ENCODE measurements at places on chromosomes 11 and 22.

GRCh38 chr11:84390441-84391078 lies 1104.4 kb upstream of the CCDC90B start:
- no peak for DNase-seq

DNA sequence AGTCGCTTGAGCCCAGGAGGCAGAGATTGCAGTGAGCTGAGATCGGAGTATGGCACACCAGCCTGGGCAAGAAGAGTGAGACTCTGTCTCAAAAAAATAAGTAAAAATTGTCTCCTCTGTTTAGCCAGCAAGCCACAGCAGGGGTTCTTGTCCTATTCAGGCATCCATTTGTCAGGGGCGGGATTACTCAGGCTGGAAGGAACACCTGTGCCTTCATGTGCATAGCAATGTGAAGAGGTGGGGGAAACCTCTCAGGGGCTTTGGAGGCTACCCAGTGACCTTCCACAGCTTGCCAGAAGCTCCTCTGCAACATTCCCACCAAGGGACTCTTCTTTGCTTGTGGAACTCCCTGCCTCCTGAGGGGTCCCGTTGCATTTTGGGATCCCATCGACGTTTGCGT lies 63.3 kb downstream of the FBLN1 start:
- no peak for DNase-seq

DNA sequence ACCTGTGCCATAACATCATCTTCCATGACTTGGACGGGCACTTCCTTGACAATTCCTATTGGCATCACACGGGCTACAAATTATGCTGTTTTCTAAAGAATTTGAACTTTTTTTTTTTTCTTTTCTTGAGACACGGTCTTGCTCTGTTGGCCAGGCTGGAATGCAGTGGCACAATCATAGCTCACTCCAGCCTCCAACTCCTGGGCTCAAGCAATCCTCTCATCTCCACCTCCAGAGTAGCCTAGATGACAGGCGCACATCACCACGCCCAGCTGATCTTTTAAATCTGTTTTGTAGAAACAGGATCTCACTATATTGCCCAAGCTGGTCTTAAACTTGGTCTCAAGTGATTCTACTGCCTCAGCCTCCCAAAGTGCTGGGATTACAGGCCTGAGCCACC lies 3.3 kb upstream of the CRYBB3 start:
- DNase-seq, result no peak

GRCh38 chr11:64674774-64675173 lies 48.2 kb downstream of the NRXN2 start:
- DNase-seq, result no peak

DNA sequence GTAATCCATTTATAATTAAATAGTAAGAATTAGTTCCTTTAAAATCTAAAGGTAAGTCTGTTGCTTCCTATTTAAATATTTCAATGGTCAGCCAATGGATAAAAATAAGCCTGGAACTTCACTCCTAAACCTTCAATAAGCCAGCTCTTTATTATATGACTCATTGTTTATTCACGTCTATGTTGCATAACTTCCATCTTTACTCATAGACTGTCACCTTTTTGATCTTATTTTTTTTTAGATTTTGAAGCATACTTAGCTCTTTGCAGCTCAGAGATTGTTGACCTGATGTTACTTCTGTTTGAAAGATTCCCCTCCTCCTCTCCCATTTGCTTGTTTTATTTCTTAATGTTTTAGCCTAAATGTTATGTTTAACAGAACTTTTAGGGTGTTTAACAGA lies 1571.2 kb upstream of the RAG2 start:
- no peak for DNase-seq

DNA sequence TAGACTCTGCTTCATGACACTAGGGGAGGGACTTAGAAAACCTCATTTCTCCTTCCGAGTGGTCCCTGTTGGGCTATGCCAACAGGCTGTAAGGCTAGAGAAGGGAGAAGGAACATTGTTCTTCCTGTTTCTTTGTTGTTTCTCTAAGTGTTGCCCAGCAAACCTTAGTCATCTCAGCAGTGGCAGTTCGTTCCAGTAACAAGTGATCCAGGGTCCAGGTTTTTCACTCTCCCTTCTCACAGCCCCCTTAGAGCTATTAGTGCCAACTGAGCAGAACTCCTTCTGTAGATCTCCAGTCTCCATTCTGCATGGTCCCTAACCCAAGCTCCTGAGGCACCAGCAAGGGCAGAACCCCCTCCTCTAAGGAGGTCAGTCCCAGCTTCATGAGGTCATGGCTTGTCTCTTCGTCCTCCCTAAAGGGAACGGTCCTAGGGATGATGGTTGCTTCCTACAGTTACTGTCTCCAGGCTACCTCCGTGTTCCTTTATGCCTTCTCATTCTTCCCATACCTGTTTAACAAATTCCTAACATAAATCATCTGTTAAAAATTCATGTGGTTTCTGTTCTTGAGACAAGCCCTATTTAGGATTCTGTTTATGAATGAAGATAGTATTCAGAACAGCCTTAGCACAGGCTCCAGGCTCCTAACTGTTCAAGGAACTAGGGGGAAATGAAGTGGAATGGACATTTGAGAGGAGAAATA lies 168.6 kb upstream of the UBASH3B start:
- no peak for DNase-seq

DNA sequence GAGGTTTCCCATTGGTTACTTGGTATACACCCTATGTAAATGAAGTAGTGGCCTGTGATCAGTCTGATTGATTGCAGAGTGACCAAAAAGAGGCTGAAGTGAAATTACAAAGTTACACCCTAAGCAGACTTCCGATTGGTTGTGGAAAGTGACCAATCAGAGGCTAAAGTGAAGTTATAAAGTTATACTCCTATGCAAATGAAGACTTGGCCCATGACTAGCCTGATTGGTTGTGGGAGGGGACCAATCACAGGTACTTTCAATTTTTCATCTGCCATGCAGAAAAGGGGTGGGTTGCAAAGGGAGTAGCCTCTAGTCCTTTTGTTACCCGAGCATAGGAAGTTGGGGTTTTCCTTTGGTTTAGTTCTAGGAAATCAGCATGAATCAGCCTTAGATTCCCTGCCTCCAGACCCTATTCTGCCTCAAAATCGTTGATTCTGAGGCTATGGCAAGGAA lies 18.1 kb upstream of the CSTF3 start:
- no peak for DNase-seq

- DNase-seq, result no peak
These were observed 17.4 kb upstream of the IGSF22 start for GRCh38 chr11:18743365-18743764.

GRCh38 chr22:23670378-23671295 lies 20.2 kb upstream of the RGL4 start:
- DNase-seq, result no peak

- DNase-seq, result no peak
These were observed 23.6 kb downstream of the FLI1 start for GRCh38 chr11:128717516-128717915.

- no peak for DNase-seq
These were observed 70.5 kb downstream of the LINC01488 start for GRCh38 chr11:69551963-69552362.

DNA sequence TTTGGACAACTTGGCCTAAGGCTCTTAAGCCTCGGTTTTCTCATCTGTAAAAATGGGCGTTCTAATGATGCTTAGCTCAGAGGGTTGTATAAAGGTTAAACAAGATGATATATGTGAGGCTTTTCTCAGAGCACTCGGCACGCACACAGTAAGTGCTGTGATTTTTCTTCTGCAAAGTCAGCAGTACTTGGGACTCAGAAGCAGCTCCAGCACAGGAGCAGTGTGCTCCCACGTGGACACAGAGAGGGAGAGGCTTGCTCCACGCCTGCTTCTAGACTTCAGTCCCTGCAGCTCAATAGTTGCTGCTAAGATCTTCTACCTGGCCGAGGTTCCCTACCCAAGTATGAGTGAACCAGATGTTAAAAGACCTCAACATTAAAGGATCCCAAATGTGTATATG lies 39.9 kb upstream of the PHF21A start:
- no peak for DNase-seq

- DNase-seq, result no peak
These were observed 612 bp downstream of the GTSE1 start for GRCh38 chr22:46297151-46297812.

DNA sequence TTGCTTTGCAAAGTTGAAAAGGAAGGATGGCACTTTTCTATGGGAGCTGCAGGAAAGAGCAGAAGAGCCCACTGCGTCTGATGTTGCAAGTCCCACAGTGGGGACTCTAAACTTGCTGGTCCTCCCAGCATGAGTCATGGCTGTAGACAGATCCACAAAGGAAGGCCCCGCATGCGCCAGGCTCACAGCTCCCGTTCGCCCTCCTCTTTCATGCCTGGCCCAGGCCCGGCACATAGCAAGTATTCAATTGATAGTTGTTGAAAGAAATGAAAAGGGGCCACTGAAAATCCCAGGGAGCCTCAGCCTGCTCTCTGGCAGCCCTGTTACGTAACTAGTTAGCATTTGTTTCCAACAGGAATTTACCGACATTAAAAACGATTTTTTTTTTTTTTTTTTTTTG lies 18.9 kb downstream of the AP1B1 start:
- DNase-seq, result no peak

DNA sequence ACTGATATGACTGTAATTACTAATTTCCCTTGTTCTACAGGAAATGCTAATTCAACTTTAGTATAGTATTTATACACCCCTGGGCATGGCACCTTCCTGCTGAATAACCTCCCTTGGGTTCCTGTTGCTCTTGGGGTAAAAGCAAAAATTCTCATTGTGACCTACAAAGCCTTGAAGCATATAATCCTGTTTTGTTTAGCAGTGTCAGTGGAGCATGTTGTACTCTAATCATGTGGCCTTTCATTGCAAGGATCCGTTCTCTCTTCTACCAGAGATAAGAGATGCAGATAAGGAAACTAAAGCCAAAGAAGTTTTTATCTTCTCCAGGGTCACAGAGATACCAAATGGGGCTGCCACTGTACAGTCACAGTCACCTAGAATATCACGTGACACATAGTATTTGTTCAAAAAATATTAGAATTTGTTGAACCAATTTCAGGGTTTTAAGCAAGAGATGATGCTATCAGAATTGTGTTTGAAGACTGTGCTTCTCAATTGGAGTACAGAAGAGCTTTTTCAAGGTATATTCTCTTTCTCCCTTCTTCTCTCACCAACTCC lies 25.1 kb downstream of the CSRP3 start:
- DNase-seq, result no peak

All from stimulated activated CD8-positive, alpha-beta memory T cell treated with anti-CD3 and anti-CD28 coated beads, Interleukin-4, amount 100 ng/mL, for 4 hours (primary cell).